ENCODE measurements at places on chromosomes 11 and 22.
A peak's percentile ranks its signal among the peaks of the same experiment; 100 is the strongest.

DNA sequence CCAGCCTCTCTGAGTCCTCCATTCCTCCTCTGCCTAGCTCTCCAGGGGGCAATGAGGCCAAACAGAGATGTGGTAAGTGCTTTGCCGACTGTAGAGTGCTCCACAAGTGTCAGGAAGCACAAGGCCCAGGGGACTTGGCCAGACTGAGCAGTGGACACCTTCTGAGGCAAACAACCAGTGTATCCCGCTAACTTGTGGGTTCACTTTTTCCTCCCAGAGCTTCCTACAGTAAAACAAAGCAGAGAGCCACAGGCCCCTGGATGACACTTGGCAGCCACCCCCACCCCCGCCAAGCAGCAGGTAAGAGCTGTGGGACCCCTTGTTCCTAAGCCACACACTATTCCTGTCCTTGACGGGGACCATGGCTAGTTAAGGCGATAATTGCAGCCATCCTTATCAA lies 160.9 kb downstream of the CACNA1I start:
- no peak for DNase-seq
- no peaks in the 10 kb centered on the region for H3K36me3 ChIP-seq
- no peak overlapping the region for H3K4me3 ChIP-seq
- peaks cover 12% of the 10 kb centered on the region for H3K4me1 ChIP-seq

- no peaks in the 10 kb centered on the region for H3K27me3 ChIP-seq
- H3K4me3 ChIP-seq, result no peak overlapping the region
- DNase-seq, result no peak
- H3K36me3 ChIP-seq, result no peaks in the 10 kb centered on the region
- H3K27ac ChIP-seq, result no peak overlapping the region
Observed at GRCh38 chr11:14015711-14016110, 53.2 kb downstream of the SPON1 start.

- H3K27ac ChIP-seq, result no peak overlapping the region
- no peaks in the 10 kb centered on the region for H3K4me1 ChIP-seq
- DNase-seq, result no peak
- H3K27me3 ChIP-seq, result no peaks in the 10 kb centered on the region
- H3K36me3 ChIP-seq, result no peaks in the 10 kb centered on the region
- H3K4me3 ChIP-seq, result no peak overlapping the region
Observed at GRCh38 chr11:117950993-117951961, 22.1 kb upstream of the TMPRSS13 start.

DNA sequence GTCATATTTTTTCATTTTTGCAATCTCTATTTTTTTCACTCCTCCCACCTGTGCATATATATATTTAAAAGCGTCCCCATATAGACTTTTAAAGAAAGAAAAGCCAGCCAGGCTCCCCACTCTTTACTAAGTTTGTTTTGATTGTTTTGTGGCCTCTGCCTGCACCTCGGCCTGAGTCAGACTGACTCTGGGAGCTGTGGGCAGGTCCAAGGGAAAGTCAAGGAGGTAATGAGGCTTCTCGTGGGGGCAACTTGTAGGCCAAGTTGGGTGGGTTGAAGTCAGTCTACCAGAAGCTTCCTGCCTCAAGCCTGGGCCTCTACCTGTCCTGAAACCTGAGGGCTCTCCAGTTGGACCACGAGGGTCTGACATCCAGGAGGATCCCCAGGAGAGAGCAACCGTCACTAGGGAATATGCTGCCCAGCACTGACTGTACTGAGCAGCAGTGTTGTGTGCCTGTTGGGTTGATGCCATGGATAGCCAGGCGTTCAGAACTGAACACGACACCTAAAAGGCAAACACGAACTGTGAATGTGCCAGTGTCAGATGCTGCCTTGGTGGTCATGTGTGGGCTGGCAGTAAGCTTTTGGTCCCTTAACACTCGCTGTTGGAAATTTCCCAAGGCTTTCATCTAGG lies 58.8 kb downstream of the BMAL1 start:
- peak; percentile 40 for DNase-seq
- peaks cover 6% of the 10 kb centered on the region for H3K36me3 ChIP-seq
- H3K27me3 ChIP-seq, result no peaks in the 10 kb centered on the region

GRCh38 chr11:1352696-1353382 lies 36.9 kb upstream of the BRSK2 start:
- H3K4me1 ChIP-seq, result peaks cover 19% of the 10 kb centered on the region
- DNase-seq, result no peak
- H3K27ac ChIP-seq, result no peak overlapping the region
- H3K36me3 ChIP-seq, result no peaks in the 10 kb centered on the region

GRCh38 chr11:72237112-72237931 lies 6.7 kb downstream of the PHOX2A start:
- H3K27me3 ChIP-seq, result peaks cover 39% of the 10 kb centered on the region
- peaks cover 52% of the 10 kb centered on the region for H3K36me3 ChIP-seq
- H3K4me1 ChIP-seq, result peaks cover 41% of the 10 kb centered on the region

All from spinal cord (tissue), 10 donors.